Small intestine (tissue), 16 donors: ENCODE measurements at places on chromosomes 16 and 17. TPM values are rescaled to one million over a fixed set of nuclear protein-coding genes. Genes with fewer than 3 reads are reported as not detected.
A peak's percentile ranks its signal among the peaks of the same experiment; 100 is the strongest.

DNA sequence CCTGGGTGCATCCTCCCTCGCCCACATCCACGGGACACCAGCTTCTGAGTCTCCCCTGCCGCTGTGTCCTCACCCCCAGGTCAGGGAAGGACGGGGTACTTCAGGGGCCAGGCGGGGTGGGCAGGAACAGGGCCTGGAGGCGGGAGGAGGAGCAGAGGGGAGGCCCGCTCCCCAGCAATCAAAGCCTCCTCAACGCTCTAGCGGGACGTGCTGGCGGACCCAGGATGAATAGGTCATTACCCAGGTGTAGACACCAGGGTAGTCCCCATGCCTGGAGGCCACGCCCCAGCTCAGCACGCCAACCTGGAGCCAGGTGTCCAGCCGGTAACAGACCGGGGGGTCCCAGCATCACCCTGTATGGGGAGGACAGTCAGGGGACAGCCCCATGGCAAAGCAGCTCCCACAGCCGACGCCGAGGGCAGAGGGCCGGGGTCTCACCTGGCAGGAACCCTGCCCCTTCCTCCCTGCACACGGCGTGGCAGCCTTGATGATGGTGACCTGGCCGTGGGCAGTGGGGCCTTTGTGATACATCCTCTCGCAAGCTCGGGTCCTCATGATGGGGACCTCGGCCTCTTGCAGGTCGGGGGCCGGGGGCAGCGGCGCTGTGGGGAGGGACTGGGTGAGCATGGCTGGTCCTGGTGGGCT lies 24.2 kb downstream of the TPSD1 start:
- H3K4me1 ChIP-seq, result no peaks in the 10 kb centered on the region
- H3K27me3 ChIP-seq, result no peaks in the 10 kb centered on the region
- no peak overlapping the region for H3K4me3 ChIP-seq

GAST gene
- polyA plus RNA-seq, result not detected

- H3K27me3 ChIP-seq, result no peaks in the 10 kb centered on the region
- H3K4me1 ChIP-seq, result no peaks in the 10 kb centered on the region
- H3K4me3 ChIP-seq, result no peak overlapping the region
- no peak for DNase-seq
- H3K36me3 ChIP-seq, result no peaks in the 10 kb centered on the region
- no peak overlapping the region for H3K27ac ChIP-seq
These were observed 28.3 kb downstream of the TMEM100 start for GRCh38 chr17:55694286-55694910.

DNA sequence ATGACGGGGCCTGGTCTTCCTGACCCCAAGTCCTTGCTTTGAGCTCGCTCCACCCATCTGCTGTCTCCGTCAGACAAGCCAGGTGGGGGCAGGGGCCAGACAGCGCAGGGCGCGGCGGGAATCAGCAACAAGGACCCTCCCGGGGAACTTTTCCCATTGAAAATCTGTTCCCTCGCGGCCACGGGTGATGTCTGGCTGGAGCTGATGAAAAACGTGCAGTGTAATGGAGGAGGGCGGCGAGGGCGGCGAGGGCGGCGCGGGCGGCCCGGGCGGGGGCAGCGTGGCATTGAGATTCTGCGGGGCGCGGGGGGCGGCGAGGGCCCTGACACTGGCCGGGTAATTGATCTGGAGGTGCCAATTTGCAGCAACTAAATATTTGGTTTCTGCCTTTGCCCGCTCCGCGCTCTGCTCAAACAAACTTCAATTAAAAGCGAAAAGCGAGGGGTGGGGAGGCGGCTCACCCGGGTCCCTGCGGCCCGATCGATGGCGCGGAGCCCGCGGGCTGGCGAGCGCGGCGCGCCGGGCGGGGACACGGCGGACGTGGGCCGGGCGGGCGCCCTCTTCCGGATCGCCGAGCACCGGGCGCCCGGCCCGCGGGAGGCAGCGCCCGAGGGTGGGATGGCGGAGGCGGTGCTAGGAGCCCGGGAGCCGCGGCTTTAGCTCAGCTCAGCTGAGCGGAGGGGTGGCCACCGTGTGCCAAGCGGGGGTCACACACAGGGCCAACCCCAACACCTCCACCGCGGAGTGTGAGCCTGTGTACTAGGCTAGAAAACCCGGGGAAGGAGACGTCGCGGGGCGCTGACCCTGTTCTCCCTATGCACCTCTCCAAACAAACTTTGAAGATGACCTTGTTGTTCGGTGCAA lies 32.4 kb downstream of the DCAKD start:
- peak overlapping the region; percentile 44 for H3K4me3 ChIP-seq
- peak; percentile 42 for DNase-seq
- no peak overlapping the region for H3K27ac ChIP-seq
- peaks cover 30% of the 10 kb centered on the region for H3K4me1 ChIP-seq

DNA sequence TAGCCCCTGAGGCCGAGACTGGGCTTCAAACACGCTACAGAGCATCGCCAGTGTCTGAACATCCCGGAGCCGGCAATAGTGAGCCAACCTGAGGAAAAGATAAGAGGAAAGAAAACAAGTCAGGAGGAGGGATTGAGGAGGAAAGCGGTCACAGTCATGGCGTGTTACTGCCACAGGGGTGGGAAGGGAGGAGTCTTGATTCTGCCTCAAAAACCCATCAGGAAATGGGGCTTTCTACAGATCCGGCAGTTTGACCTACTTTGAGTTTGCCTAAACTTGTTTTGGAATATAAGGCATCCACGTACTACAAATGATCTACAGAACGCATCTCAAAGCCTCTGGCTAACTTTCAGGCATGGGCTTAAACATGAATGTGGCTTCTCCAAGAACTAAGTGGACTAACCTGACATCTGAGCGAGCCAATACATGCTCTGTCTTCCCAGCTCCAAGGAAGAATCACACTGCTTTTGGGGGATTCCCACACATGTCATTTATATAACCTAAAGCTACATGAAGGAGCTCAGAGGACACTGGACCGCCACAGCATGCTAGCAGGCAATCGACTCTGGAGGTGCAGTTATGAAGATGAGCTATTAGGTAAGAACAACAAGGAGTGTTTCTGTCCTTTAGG lies 96.6 kb downstream of the WDR59 start:
- H3K4me3 ChIP-seq, result no peak overlapping the region
- no peak for DNase-seq
- H3K36me3 ChIP-seq, result peaks cover 60% of the 10 kb centered on the region
- H3K27ac ChIP-seq, result no peak overlapping the region
- H3K4me1 ChIP-seq, result no peaks in the 10 kb centered on the region

GLIS2 gene
- 1.1 TPM for polyA plus RNA-seq

IGF2BP1 gene
- polyA plus RNA-seq, result 34.0 TPM

- H3K36me3 ChIP-seq, result no peaks in the 10 kb centered on the region
- H3K27ac ChIP-seq, result no peak overlapping the region
- no peak for DNase-seq
- no peaks in the 10 kb centered on the region for H3K27me3 ChIP-seq
- H3K4me3 ChIP-seq, result no peak overlapping the region
These were observed 141.5 kb upstream of the PLCG2 start for GRCh38 chr16:81637336-81638235.

SLC6A4 gene
- 5.7 TPM for polyA plus RNA-seq

CCDC92B gene
- polyA plus RNA-seq, result 0.75 TPM

CCT6B gene
- 0.98 TPM for polyA plus RNA-seq

DNA sequence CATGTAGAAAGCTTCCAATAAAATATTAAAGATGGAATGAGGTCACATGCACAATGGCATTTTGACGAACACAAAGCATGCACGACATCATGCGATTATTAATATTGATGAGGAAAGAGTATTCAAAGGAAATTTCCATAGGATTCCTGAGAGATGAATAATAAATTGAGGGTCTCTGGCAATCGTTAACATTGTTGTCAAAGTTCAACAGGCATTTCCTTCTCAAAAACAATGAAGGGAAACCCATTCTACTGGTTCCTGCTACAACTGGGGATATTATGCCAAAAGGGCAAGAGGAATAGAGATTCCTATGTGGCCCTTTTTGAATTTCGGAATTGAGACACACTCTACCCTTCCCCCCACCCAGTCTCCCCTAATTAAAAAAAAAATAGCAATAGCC lies 128.3 kb upstream of the NUDT7 start:
- H3K27me3 ChIP-seq, result no peaks in the 10 kb centered on the region
- H3K27ac ChIP-seq, result no peak overlapping the region
- DNase-seq, result no peak
- no peak overlapping the region for H3K4me3 ChIP-seq
- H3K4me1 ChIP-seq, result no peaks in the 10 kb centered on the region

DNA sequence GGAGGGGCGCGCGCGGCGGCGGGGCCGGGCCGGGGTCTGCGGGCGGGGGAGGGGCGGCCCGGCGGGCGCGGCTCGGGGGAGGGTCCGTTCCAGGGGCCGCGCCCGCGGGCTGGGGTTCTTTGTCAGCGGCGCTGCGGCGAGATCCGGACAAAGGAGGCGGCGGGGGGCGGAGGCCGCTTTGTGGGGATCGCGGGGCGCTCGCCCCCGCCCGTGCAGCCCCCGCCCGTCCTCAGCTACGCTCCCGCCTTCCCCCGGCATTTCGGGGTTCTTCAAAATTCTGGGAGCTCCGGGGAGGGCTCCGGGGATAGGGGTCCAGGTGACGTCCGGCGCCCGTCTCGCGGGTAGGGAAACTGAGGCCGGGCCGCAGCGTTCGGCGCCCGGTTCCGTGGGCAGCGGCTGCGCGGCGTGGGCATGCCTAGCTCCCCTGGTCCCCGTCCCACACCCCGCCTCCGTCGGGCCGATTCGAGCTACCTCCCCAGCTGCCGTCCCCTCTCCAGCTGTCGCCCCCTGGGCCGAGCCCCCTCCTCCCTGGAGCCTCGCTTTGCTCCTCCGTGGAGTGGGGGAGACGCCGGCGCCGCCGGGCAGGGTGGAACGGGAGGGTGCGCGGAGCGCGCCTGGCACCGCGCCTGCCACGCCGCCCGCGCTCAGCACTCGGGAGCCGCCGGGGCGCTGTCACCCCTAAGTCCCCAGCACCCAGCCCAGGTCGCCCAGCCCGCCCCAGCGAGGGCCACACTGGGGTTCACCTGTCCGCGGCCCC lies 546 bp downstream of the SNN start:
- no peaks in the 10 kb centered on the region for H3K36me3 ChIP-seq
- peak overlapping the region; percentile 83 for H3K4me3 ChIP-seq
- no peaks in the 10 kb centered on the region for H3K27me3 ChIP-seq
- peak; percentile 39 for DNase-seq
- peak overlapping the region; percentile 51 for H3K27ac ChIP-seq

GRCh38 chr16:84068041-84068440 lies 25.4 kb upstream of the SLC38A8 start:
- H3K27me3 ChIP-seq, result no peaks in the 10 kb centered on the region
- DNase-seq, result no peak
- H3K36me3 ChIP-seq, result peaks cover 12% of the 10 kb centered on the region
- H3K4me1 ChIP-seq, result no peaks in the 10 kb centered on the region
- no peak overlapping the region for H3K4me3 ChIP-seq
- H3K27ac ChIP-seq, result no peak overlapping the region

DNA sequence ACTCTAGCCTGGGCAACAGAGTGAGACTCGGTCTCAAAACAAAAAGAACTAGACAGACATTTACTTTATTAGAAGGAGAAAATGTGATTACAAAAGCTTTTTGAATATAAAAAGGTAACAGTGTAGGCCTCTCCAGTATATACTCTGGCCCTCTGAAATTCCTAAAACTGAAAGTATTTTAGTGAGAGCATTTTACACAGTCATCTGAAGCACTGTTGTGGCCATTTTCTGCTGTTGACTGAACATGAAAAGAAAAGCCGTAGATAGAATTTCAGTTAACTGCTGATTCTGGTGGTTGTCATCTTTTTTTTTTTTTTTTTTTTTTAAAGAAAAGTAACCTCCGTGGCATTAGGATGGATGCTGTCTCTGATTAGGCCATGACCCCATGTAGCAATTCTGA lies 15.6 kb downstream of the DUSP14 start:
- H3K4me3 ChIP-seq, result no peak overlapping the region
- H3K27ac ChIP-seq, result no peak overlapping the region
- DNase-seq, result no peak
- H3K36me3 ChIP-seq, result no peaks in the 10 kb centered on the region
- H3K4me1 ChIP-seq, result no peaks in the 10 kb centered on the region

- H3K4me1 ChIP-seq, result no peaks in the 10 kb centered on the region
- no peak for DNase-seq
- no peak within 1 kb of the TSS for H3K27ac ChIP-seq
- no peak within 1 kb of the TSS for H3K4me3 ChIP-seq
These were observed at the start of gene CIBAR2 for GRCh38 chr16:85112364-85112763. Gene CIBAR2 (minus strand): TSS chr16:85112472. CDS start chr16:85112352, 120 bp downstream.

DNA sequence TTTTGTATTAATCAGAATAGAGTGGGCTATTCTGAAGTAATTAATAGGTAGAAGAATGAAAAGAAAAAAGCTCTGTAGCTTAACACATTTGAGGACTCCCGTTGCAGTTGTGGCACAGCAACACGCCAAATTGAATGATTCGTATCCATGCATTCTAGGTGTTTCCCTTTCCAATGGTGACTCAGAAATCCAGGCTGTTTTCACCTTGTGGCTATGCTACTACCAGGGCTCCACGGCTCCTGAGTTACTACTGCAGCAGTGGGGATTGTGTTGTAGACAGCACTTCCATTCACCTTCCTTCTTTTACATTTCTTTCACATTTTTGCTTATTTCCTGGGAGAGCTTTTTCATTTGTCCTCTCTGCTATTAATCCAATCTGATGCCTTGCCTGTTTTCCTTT lies 1616.4 kb downstream of the CDH8 start:
- H3K27me3 ChIP-seq, result no peaks in the 10 kb centered on the region
- no peak for DNase-seq
- H3K4me1 ChIP-seq, result no peaks in the 10 kb centered on the region
